ENCODE measurements at places on chromosomes 16 and 17.

DNA sequence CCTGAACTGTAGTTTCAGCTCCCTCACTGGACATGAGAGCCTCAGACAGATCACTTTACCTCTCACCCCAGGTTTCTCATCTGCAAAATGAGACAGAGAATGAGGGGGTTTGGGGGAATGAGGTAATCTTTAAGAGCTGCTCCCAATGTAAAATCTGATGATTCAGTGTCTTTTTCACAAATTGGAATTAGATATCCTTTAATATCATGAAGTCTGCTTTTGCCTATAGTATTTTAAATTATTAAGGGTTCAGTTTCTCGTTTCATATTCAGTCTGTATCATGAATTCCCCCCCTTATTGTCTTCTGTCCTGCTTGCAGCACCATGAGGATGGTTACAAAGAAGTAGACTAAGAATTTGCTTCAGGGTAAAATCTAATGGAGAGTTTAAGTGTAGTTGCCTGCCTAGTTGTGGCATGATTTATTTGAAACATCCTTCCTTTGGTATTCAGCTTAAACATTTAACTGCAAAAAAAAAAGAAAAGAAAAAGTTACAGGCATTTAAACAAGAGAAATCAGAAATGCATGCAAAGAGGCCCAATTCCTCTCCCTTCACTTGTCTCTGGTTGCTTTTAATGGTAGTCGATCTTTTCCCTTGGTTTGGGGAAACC lies 77.3 kb downstream of the WNT3 start:
- DNase-seq, result no peak

DNA sequence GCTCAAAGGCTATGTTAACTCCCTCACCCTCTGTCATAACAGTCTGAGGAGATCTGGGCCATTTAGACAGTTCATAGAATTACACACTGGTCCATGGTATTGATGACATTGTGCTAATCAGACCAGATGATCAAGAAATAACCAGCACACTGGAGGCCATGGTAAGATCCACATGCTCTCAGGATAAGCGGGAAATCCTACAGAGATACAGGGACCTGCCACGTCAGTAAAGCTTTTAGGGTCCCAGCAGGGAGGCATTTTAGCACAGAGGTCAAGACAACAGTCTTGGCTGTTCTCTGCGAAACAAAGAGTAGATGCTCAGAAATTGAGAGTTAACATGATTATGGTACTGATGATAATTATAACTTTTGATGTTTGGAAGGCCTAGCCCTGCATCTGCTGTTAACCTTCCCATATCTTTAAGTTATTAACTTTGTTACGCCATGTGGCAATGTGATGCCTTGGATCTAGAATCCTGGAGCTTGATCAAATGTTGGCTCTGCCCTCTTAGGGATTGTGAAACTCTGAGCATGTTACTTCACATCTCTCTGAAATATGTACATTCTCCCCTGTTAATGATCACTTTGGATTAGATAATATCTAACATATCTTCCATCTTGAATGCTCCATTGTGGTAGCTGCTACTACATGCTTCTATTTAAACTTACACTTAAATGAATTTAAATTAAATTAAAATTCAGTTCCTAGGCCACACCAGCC lies 172.0 kb upstream of the SOX9 start:
- no peak for DNase-seq

DNA sequence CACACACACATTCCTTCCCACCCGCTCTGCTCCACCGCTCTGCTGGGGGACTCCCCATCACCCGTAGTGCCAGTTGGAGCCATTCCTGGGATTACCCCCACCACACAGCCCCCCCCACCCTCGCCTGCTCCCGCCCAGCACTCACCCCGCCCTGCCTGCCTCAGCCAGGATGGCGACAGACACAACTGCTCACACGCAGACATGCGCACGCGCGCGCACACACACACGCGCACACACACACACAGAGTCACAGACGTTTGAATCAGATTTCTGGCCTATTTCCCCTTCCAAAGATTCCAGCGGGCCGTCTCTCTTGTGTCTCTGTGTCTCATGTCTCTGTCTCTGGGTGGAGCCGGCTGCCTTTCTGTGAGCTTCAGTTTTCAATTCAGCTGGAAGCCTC lies 4.4 kb downstream of the CACNA1G start:
- no peak for DNase-seq

GRCh38 chr17:41026715-41027471 lies at the start of gene KRTAP1-5:
Gene KRTAP1-5, minus strand, starts transcription at chr17:41027208. Its CDS starts 53 bp downstream, at chr17:41027155.
- DNase-seq, result no peak

GRCh38 chr16:19599968-19600716 lies 44.6 kb downstream of the VPS35L start:
- DNase-seq, result no peak

DNA sequence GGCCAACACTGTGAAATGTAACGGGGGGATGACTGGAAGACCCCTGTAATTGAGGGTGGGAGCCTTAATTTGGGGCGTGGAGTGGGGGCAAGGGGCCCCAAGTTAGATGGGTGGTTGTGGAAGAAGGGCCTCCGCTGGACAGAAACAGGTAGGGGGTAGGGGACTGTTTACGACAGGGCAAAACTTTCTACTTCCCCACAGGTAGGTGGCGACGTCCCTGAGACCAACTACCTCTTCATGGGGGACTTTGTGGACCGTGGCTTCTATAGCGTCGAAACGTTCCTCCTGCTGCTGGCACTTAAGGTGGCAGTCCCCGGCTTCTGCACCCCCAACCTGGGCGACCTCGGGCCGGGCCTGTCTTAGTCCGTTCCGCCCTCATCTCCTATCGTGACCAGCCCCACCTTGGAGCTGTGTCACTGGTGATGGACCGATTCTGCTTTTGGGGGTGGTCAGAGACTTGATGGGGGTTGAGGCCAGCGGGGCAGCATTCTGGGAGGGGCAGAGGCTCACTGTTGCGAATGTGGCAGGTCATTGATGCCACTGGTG lies 6.8 kb downstream of the PPP4C start:
- DNase-seq, result no peak

- DNase-seq, result no peak
Measured at GRCh38 chr17:56918916-56919315, 5.1 kb upstream of the TRIM25 start.

- no peak for DNase-seq
Measured at GRCh38 chr17:42460371-42460770, 1.7 kb downstream of the ATP6V0A1 start.

DNA sequence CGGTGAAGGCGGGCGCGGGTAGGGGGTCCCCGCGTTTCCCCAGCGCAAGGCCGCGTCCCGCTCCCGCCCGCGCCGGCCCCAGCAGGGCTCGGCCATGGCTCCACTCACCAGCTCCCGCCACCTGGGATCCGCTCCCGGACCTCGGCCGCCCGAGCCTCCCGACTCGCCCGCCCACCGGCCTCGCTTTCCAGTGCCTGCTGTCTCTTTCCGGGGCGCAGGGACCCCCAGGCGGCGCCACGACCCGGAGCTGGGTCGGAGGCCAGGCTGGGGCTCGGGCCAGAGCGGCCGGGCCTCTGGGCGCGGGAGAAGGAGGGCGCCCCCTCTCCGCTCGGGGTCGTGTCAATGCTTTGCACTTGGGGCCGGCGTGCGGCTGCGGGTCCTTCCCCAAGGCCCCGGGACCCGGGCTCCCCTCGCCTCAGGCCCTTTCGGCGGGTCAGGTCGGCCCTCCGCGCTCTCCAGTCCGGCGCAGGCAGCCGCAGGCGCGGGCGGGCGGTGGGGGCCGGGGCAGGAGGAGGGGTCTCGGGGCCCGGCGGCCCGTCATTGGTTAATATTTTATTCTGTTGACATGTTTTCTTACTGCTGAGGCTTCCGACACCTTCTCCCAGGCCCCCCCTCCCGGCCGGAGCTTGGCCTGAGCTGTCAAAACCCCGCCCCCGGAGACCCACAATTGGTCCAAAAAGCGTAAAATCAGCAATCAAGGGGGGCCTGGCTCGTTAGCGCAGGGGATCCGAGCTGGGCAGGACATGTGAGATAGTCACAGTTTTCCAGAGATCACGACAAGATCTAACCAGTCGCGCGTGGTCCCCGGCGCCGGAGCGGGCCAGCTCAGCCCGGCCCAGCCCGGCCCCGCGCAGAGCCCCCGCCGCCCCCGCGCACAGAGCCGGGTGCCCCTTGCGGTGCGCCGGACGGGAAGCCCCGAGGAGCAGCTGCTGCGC lies at the start of gene TBX2:
Gene TBX2, plus strand, starts transcription at position 713 of the 935 bp plus-strand sequence. CDS start 334 bp downstream, outside the sequence.
- DNase-seq, result peak; percentile 88

- no peak for DNase-seq
Measured at GRCh38 chr17:46869975-46870803, 18.8 kb downstream of the WNT9B start.

DNA sequence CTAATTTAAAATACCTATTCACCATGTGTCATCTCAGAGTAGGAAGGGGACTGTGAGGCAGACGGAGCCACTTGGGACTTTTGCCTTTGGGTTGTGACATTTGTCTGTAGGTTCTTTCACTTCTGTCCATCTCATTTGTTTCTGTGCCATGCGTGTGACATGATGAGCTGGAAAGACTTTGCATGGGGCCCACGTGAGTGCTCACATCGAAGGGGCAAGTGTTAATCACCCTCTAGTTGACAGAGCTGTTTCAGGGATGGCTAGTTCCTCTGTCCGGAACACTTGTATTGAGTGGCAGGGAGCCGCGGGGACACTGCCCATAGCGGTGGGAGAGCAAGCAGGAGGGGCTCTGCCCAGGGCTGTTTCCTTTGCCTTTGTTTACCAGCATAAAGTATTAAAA lies 112.0 kb downstream of the RPTOR start:
- no peak for DNase-seq

DNA sequence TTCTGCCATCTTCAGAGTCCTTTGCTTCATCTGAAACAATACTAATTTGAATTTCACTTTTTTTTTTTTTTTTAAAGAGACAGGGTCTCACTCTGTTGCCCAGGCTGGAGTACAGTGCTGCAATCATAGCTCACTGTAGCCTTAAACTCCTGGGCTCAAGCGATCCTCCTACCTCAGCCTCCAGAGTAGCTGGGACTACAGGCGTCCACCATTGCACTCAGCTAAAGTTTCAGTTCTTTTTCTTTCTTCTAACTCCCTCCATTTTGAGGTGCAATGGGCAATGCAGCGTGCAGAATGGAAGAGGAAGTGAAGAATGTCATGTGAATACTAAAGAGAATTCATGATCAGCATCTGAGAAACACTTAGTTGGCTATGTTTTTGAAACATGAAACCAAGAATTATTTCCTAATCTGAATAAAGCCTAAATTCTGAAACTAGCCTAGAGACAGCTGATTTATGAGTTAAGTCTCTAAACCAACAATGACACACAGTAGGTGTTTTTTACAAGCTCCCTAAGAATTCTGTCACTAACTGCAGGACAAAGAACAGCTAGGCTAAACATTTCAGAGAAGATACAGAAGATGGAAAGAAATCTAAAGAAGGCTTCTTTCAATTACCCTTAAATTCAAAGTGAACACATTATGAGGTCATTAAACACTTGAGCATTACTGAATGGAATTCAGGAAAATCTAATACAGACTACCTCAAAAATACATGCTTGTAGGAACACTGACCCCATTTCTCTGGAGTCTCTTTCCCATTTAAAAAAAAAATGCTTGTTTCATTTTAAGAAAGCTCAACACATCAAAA lies 21.0 kb downstream of the SNN start:
- no peak for DNase-seq

DNA sequence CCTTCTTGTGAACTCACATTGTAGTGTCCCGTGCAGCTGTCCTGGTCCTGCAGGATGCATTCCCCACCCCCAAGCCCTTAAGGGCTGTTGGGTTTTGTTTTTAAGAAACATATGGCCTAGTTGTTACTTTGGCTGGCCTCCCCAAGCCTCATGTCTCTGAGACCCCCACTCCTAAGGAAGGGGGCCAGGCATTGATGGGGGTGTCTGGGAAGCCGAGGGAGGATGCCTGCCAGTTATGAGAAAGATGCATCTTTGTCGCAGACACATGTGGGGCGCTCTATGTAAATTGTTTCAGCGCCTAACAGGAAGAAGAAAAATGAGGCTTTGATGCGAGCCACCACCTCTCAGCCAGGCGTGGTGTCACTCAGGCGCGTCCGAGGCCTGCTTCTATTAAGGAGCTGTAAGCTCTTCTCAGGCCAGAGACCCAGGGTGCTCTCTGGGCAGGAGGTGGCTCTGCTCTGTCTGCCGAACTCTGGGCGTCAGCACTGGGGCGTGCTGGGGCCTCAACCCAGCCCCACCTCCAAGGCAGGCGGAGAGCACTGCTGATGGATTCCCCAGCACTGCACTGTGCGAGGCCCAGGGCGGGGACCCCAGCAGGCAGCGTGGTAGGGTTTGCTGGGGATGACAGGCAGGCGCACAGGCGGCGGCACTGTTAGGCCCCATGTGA lies 70.6 kb downstream of the SREBF1 start:
- no peak for DNase-seq

DNA sequence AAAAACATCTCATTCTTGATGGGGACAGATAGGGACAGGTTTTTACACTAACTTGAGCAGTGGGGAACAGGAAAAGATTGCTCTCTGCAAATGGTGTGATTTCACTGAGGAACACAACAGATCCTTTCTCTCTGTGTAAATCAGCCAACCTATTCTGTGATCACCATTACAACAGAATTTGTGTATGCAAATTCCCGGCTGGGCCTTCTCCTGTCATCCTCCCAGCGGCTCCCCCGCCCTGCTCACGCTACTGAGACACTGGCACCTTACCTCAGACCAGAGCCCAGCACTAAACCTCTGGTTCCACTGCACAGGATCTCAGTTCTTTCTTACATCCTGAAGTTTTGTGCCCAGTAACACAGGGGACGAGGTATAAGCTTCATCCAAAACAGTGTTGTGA lies 97.0 kb upstream of the FA2H start:
- no peak for DNase-seq

DNA sequence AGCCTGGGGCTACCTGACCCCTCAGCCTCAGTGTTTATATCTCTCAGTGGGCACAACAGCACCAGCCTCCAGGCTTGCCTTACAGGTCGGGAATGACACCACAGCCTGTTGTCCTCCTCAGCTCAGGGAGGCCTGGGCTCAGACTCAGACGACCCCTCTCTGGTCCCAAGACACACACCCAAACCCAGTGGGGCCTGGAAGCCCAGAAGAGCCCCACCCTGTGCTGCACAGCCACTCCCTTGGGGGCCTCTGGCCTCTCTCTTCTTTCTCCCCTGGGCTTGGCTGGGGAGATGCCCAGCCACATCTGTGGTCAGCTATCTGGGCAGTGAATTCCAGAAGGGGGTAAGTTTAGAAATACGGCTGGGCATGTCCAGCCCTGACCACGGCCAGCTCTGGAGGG lies 2.4 kb downstream of the NATD1 start:
- no peak for DNase-seq

GRCh38 chr16:10938796-10939648 lies 3.2 kb downstream of the DEXI start:
- no peak for DNase-seq

GRCh38 chr17:28118362-28118761 lies 75.9 kb downstream of the NLK start:
- no peak for DNase-seq
